ENCODE measurements at places on chromosomes 12 and 14. TPM values are rescaled to one million over a fixed set of nuclear protein-coding genes. Genes with fewer than 3 reads are reported as not detected.

- DNase-seq = no peak
These were observed 45.4 kb downstream of the NIN start for GRCh38 chr14:50785457-50786063.

DNA sequence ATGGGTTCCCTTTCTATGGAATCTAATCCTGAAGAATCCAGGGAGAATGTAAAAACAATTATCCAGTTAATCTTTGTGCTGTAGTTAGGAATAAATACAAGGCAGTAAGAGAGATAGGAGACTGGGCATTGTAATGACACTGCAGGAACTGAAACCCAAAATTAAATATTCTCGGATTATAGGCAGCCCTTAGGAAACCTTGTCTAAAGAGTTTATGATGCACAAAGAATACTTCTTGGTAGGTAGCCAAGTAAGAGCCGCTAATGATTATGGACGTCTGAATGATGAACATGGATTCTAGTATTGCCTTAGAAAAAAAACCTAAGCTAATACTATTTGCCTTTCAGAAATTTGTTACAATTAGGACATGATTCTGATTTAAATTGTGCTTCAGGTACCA lies 165.4 kb upstream of the LRIG3 start:
- DNase-seq = no peak

PPP4R4 gene
- polyA plus RNA-seq = 0.55 TPM

CLEC4D gene
- not detected for polyA plus RNA-seq

GRCh38 chr14:99450266-99450665 lies 30.4 kb downstream of the SETD3 start:
- no peak for DNase-seq

Measured in adrenal gland (tissue), 19 donors.